ENCODE measurements at places on chromosomes 6 and 20.

DNA sequence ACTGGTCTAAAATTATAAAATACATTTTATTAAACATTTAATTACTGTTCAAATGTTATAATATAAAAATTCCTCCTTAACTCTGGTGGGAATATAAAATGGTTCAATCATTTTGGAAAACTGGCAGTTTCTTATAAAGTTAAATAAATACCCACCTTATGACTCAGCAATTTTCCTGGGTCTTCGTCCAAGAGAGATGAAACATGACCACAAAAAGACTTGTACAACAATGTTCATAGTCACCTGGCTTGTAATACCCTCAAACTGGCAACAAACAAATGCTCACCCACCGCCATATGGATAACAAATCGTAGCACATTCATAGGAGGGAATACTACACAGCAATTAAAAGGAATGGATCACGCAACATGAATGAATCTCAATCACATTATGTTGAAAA, 66.0 kb upstream of the RIN2 start:
- peak; percentile 10 for DNase-seq

DNA sequence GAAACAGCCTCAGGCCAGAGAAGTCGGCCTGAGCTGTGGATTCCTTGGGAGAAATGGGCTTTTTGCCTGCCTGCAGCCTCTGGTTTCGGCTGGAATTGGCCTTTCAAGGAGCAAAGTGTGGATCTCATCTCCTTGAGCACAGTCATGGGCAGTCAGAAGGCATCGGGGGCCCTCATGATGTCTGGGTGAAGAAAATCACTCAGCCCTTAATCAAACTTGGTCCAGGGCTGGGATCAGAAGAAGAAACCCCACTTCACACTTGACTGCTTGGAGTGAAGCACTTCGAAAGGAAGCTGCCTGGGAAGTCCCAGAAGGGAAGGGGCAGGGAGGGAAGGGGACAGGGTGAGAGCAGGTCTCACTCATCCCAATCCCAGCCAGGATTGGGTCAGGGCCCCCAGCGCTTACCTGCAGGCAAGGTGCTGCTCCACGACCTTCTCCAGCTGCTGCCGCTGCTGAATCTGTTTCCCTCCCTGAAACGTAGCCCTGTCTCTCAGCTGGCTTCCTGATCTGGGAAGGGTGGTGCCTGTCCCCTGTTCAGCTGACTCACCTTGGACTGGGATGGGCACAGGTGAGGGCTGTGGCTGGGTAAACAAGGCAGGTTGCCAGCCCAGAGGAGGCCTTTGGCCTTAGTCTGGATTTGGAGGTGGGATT, at the start of gene SDCBP2:
Gene SDCBP2, minus strand, starts transcription at position 460 of the 651 bp plus-strand sequence. CDS start 8,723 bp downstream, outside the sequence.
- no peak for DNase-seq

DNA sequence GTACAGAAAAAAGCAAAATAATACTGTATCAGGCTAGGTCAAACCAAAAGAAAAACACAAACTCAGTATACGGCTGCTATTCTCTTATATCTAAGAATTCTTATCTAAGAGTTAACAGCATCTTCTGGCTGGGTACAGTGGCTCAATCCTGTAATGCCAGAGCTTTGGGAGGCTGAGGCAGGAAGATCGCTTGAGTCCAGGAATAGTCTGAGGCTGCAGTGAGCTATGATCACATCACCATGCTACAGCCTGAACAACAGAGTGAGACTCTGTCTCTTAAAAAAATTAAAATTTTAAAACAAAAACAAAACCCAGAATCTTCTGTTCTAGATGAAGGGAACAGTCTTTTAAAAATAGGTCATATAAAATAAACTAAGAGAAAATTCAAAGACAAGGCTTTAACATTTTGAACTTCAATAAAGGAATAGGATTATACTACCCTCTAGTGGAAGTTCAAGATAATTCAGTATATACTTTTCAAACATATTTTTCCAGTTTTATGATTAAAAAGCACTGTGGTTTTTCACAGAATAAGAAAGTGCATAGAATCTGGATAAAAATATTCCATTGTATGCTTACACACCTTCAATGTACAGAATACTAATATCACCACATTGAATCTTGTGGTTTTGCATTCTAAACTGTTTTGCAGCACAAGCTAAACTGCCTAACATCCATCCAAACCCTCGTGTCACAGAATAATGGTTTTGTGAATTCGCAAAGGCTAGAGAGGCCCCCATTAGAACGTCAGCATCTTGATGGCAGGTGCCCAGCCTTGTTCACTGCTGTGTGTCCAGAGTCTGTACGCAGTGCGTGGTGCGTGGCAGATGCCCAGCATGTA, 39.3 kb downstream of the DTNBP1 start:
- DNase-seq, result no peak

DNA sequence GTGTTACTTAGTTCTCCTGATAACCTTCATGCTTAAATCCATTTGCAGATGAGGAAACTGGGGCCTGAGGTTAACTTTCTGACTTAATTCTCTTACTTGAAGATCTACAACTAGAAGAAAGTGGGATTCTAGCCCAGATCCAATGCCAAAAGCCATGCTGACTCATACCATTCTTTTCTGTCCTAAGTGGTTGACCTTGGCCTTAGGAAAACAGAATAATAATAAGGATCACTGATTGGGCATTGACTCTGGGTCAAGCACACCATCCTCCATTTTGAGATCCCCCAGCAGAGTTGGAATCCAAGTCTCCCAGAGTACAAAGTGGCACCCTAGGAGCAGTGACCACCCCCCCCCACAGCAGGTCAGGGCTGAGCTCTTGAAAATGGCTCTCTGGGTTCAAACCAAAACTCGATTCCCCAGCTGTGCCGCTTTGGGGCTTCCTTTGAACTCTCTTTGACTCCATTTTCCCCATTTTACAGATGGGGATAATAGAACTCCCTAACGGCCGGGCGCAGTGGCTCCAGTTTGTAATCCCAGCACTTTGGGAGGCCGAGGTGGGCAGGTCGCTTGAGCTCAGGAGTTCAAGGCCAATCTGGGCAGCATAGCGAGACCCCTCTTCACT, 12.8 kb upstream of the ZNF217 start:
- DNase-seq, result no peak

DNA sequence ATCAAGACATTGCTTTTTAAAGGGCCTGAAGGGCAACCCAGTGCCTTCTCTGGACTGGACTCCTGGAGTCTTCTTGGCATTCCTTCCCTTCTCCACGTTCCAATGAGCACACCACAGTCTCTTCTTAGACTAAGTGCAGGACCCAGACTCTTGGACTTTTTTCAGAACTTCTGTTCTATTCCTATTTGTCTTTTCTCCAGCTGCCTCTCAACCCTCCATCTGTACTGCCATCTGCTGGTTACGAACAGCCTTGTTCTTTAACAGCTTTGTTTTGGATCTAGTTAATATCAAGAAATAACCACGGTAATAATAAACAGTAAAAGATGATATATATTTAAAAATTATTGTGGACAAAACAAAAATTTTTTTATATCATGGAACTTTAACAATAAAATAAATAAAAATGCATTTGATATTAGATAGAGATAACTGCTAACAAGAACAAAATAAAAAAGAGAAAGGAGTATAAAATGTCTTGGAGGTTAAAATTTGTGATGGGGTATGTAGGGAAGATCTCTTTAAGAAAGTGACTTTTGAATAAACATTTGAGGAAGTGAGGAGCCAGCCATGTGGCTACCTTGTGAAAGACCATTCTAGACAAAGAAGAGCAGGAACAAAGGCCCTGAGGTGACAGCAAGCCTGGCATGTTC, 105.1 kb upstream of the HCRTR2 start:
- peak; percentile 2 for DNase-seq

GRCh38 chr6:33792981-33793380, 4.1 kb upstream of the LEMD2 start:
- DNase-seq, result no peak

- no peak for DNase-seq
These were observed 63.6 kb upstream of the ARID1B start for GRCh38 chr6:156713548-156713947.

DNA sequence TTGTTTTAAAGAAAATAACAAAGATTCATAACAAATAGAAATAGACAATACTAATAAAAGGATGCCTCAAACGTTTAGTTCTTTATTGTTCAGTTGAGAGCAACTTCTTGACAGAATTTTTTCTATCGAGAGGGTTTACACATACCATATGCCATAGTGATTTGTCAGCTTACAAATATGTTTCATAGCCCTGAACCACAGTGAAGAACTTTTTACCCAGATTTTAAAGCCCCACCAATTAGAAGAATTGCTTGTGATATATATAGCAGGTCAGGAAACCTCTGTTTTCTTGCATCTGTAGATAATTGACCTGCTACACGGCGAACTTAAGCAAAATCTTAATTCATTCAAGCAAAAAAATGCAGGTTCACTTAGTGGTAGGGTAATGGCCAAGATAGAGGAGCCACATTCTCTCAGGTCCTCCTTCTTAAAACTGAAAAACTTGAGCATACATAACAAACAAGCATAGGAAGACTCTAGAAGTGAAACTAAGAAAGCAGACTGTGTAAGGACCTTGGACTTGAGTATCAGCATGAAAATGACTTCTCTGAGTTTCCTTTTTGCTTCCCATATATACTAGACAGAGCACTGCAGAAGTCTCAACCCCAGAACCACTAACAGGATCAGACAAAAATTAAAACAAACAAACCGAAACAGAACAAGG, 39.5 kb downstream of the CRISP1 start:
- DNase-seq, result peak; percentile 7

- no peak for DNase-seq
These were observed 57.3 kb downstream of the PTPRA start for GRCh38 chr20:2930538-2930937.

- no peak for DNase-seq
These were observed 29.0 kb upstream of the SCUBE3 start for GRCh38 chr6:35184580-35185301.

DNA sequence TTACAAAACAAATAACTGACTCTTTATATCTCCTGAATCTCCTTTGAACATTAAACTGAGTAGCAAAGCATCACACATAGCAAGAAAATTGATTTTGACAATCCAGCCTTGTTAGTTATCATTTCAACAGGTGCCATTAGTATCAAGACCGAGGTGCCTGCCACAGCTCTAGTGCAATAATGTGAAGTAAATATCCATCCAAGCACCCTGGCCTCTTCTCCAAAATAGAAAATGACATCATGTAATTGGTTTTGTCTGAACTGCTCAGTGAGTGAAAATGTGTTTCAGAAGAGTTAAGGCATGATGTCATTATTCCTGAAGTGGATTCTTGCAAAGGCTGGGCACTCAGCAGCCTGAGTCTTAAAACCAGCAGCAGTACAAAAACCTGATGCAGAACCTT, 341.4 kb downstream of the PLCB1 start:
- no peak for DNase-seq

DNA sequence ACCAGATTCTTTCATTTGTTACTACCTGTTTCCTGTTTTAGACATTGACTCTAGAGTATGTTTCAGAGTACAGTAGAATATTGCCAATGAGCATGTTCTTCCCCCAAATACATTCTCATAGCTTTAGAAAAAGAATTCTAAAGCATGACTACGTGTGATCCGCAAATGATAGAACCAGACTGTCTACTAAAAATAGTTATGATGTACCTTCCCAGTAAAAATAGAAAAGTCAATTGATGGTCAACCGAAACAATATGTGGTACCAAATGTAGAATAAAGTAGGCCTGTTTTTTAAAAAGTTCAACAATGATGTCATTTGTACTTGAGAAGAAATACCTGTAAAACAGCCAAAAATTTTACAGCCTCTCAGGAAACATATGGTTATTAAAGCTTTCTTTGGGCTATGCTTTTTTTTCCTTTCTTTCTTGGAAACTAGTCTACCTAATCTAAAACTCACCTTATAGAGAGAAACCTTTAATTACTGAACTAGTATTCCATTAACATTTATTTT, 130.1 kb upstream of the MTHFD1L start:
- DNase-seq, result no peak

DNA sequence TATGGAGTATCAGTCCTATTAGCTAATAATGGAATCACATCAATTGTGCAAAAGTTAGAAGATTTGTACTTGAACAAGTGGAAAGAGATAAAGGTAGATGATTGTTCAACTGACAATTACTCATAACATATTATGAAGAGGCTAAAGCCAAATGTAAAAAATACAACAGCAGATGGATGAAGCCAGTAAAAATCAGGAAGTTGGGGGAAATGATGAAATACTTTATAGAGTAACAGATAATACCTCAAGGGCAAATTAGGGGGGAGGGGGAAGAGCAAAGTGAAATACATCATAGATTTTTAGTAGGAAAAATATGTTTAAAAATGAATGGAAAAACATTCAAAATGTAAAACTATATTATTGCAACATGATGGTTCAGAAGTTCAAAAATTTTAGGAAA, 114.0 kb downstream of the PDSS2 start:
- DNase-seq, result no peak

DNA sequence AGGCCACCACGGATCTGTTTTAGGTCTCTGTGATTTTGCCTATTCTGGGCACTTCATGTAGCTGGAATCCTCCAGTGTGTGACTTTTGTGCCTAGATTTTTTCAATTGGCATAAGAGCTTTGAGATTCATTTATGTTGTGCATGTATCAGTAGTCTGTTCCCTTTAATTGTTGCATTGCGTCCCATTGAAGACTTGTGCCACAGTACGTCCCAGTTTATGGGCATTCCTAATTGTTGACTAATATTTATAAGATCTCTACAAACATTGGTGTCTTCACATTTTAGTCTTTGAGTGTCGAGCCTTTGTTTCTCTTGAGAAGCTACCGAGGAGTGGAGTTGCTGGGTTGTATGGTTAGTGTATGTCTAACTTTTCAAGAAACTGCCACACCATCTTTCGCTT, 704 bp upstream of the FAM210B start:
- DNase-seq, result no peak

All from Daoy (cell line).